ENCODE measurements at places on chromosomes 6 and 20.

- DNase-seq, result no peak
Measured at GRCh38 chr6:69542494-69542893, 254.3 kb downstream of the LMBRD1 start.

DNA sequence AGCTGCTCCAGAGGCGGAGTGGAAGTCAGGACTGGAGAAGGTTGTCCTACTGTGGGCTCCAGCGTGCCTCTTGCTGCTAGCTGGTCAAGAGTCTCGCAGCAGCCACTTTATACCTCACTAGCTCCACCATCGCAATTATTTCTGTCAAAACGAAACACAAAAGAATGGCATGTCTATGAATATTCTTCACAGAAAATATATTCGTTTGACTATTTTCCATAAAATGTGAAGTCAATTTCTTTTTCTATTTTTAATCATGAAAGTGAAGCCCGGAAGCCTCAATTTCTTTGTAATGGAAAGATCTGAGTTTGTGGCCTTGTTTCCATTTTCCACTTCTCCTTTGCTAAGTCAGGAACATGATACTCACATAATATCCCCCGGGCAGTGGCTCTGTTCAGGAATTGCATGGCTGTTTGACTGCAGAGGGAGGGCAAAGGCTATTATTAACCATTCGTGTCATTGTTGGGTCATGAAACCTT, 51.7 kb downstream of the DTD1 start:
- DNase-seq, result no peak

GRCh38 chr20:14334306-14334930, 3.0 kb downstream of the FLRT3 start:
- DNase-seq, result no peak

DNA sequence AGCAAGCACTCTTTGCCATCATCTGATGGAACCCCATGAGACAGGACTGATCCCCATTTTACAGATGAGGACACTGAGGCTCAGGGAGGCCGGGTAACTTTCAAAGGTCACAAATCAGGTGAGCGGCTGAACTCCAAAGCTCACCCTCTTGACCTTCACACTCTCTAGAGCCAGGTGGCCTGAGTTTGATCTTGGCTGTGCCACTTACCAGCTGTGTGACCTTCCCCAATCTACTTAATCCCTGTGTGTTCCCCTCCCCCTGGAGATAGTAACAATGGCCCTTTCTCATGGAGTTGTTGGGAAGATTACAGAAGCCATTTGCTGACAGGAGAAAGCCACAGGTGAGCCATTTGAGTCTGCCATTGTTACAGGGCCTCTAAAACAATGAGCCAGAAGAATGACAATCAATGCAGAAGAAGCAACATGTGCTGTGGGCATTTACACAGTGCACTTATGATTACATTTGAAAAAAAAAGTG, 34.5 kb downstream of the BMP7 start:
- DNase-seq, result no peak

- peak; percentile 91 for DNase-seq
Measured at GRCh38 chr20:48723308-48724264, 104.2 kb downstream of the PREX1 start.

- DNase-seq, result peak; percentile 61
Measured at GRCh38 chr6:15663130-15663871, 473 bp upstream of the DTNBP1 start.

GRCh38 chr20:49448917-49449316, 33.6 kb downstream of the KCNB1 start:
- no peak for DNase-seq

DNA sequence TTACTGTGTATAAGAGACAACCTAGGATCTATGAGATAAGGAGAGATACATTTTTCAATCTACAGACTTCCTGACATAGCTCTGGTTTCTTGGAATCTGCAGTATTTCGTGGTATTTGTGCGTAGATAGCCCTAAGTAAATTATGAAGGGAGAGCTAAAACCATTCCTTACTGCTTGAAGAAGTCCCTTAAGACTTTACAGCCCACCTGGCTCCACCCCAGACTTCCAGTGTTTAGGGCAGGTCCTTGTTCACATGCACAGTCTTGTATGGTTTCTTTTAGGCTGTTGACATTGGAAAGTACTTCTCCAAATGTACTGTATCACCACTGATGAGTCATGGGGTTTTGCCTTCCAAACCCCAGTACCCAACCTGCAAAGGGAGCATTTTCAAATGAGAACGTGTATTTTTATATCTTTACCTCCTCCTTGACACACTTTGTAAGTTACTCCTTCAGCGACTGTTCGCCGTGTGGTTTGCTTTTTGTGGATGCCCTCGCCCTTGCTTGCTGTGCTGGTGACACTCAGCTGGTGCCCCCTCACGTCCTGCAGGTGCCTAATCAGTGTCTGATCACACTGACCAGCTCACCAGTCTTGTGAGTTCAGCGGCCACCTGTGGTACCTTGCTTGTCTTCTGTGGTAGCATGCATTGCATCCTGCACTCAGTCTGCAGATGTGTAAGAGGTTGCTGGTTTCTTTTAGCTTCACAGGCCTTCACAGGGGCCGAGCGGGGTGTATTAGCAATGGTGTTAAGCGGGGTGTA, 73.3 kb downstream of the IGF2R start:
- no peak for DNase-seq

DNA sequence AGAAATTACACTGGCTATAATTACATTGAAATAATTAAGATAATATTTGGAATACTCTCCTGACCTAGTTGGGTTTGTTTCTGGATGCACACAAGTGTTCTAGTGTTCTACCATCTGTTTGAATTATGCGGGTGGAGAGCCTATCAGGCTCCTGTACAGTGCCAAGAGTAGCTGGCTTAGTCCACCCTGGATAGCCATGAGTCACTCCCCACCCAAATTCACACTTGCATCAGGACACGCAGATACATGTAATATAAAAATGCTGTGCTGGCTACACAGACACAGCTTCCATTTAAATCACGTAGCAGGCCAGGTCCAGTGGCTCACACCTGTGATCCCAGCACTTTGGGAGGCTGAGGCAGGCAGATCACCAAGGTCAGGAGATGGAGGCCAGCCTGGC, 686.2 kb upstream of the SLC35B3 start:
- DNase-seq, result no peak

- peak; percentile 23 for DNase-seq
Measured at GRCh38 chr6:26056583-26057350, 30.5 kb upstream of the HFE start.

- DNase-seq, result no peak
Measured at GRCh38 chr20:63451821-63452220, 20.6 kb downstream of the KCNQ2 start.

GRCh38 chr6:119330520-119331113, 18.9 kb downstream of the MAN1A1 start:
- no peak for DNase-seq

- peak; percentile 45 for DNase-seq
Measured at GRCh38 chr20:60695226-60696000, 556.6 kb upstream of the CDH4 start.

Measured in suppressor macrophage (primary cell).